T-cell (primary cell): ENCODE measurements at places on chromosomes 13 and 19.

GRCh38 chr19:43667876-43668405, 2.0 kb downstream of the PLAUR start:
- no peak for DNase-seq

DNA sequence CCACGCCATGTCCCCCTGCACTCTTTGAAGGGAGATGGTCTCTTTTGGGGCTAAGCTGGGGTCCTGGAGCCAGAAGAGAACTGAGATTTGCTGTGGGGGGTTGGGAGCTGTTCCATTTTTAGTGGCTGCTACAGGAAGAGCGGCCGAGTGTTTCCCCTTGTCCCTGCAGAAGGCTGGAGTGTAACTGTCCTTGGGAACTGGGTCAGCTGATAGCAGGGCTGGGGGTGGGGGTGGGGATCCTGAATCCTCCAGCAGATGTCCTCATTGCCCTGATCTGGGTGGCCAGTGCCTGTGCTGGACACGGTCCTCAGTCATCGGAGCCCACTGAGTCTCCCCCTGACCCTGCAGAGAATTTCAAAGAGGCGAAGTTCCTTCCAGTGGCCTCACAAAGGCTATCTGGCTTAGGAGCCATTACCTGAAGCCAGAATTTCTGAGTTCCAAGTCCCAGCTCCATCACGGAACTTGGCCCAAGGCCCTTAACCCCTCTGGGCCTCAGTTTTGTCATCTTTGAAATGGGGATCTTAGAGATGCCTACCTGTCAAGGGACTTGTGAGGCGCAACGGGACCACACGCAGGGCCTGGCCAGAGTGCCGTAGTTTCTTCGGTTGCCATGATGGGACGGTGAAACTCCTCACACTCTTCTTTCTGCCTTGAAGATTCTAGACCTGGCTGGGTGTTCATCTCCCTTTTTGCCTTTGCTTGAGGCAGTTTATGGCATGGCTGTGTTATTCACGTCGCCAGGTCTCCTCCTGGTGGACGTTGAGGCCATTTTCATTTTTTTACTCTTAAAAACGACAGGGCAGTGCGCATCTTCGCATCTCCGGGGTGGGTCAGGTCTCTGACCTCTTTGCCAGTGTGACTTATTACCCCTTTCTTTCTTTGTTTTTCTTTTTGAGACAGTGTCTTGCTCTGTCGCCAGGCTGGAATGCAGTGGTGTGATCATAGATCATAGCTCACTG, 51.9 kb downstream of the DNM2 start:
- DNase-seq, result peak; percentile 17

GRCh38 chr13:35839806-35840205, 291.4 kb downstream of the DCLK1 start:
- no peak for DNase-seq

DNA sequence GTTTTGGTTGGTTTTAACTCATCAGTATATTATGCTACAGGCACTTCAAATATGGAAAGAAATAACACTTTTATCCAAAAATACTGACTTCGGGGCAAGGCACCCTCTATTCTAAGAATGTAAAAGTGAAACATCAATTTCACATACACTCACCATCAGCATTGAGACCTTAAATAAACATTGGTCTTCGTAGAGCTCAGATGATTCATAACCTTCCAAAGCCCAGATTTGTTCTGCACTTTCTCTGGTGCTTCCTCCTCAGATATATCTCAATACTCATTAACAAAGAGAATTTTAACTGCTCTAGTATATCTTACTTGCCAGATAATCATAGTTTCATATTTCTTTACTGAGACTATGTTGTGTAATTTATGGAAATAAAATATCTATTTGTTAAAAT, 794.3 kb downstream of the LIG4 start:
- DNase-seq, result no peak

DNA sequence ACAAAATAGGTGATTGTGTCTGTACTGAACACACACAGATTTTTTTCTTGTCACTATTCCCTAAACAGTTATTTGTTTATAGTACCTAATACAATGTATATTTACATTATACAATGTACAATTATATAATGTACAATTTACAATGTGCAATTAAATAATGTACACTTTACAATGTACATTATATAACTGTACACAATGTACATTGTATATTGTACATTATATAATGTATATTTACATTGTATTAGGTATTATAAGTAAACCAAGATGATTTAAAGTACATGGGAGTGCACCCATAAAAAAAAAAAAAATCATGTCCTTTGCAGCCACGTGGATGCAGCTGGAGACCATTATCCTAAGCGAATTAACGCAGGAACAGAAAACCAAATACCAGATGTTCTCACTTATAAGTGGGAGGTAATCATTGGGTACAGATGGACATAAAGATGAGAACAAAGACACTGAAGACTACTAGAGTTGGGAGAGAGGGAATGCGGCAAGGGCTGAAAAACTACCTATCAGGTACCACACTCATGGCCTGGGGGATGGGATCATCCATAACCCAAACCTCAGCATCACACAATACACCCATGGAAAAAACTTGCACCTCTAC, 68.1 kb downstream of the ABCC4 start:
- no peak for DNase-seq

DNA sequence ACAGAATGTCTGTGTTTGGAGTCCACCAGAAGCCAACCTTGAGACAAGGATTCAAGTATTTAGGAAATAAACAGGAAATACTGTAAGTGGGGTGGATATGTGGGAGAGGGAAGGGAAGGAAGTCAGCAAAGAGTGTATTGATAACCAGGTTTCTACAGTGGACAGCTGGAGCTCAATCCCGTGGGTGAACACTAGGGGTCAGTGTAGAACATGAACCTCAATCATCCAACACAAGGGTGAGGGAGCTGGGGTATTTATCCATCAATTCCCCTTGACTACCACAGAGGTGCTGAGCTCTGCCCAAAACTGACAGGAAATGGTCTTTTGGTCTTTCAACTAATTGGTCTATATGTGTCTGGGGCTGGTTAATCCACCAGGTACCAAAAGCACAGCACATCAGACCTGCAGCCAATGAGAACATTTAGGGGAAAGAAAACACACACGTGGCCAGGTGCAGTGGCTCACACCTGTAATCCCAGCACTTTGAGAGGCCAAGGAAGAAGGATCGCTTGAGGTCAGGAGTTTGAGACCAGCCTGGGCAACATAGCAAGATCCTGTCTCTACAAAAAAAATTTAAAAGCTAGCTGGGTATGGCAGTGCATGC, 5.6 kb upstream of the SYDE1 start:
- DNase-seq, result peak; percentile 48

GRCh38 chr13:53250272-53250875, 221.8 kb downstream of the OLFM4 start:
- no peak for DNase-seq

DNA sequence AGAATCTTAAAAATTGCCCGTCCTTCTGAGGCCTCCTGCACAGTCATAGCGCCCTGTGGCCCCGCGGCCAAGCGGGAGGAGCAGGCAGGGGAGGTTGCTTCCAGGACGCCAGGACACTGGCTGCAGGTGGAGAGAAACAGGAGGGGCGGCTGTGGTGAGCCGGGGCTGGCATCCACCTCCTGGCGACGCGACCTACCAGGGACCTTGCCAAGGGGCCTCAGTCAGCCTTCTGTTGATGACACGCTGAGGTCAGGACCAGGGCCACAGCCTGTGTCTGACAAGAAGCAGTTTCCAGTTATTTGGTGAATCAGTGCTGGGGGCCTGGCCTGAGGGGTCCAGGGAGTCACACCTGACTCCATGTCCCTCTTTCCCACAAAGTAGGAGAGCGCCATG, 13.3 kb upstream of the MKNK2 start:
- DNase-seq, result no peak

DNA sequence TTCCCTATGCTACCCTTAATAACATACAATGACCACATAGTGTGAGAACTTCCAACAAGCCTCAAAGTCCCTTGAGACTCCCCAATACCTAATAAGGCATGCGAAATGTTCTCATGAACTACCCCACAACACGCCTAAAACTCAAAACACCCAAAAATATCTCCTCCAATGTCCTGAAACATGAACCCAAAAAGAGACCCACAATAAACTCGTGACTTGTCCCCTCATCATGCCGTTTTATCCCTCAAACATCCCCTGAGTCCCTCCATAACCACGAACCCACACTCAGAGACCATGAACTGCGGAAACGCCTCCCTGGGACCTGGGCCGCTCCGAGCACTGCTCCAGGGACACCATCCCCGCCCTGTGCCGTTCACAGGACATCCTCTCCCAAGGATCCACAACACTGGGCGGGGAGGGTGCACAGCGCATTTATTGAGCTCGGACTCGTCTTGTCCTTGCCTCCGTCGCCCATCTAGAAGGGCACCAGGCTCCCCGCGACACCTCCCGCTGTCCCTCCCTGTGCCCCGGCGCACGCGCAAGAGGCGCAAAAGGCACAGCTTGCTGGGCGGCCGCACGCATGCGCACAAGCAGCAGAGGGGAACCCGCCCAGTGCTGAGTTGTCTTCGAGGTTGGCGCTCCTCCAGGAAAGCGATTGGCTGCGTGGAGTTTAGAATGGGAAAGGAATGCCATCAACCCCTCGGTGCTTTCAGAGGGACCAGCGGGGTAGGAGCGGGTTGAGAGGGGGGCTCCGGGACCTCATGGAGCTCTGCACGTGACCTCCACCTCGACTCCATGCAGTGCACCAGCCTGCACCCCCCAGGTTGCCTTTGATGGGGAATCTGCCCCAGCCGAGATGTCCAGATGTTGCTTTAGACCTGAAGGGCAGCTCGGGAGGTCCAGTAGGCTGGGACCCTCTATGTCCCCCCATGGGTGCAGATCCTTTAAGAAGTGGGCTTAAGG, 8.8 kb downstream of the FXYD3 start:
- peak; percentile 62 for DNase-seq

DNA sequence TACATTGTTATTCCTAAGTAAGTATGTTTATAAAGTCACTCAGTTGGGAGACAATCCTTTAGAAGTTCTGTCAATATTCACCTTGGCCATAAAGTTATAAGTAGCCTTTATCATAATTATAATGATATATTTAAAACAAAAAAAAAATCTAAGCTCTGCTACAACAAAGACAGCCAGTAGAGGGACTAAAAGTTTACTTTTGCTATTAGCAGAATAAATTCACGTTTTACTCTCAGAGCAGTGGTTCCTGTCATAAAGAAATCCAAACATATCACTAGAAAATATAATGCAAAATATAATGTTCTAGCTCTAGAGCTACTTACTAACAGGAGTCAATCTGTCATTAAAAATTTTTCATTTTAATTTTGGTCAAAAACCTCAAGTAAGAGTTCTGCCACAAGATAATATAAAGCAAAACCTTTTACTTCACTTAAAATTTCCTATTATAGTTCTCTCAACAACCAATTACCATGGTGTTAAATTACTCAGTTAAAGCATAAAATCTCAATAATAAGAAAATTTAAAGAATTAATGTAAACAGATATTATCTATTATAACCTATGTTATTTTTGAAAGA, 17.7 kb downstream of the INTS6 start:
- no peak for DNase-seq

- DNase-seq, result no peak
Measured at GRCh38 chr19:2302319-2303210, 5.4 kb downstream of the LINGO3 start.

DNA sequence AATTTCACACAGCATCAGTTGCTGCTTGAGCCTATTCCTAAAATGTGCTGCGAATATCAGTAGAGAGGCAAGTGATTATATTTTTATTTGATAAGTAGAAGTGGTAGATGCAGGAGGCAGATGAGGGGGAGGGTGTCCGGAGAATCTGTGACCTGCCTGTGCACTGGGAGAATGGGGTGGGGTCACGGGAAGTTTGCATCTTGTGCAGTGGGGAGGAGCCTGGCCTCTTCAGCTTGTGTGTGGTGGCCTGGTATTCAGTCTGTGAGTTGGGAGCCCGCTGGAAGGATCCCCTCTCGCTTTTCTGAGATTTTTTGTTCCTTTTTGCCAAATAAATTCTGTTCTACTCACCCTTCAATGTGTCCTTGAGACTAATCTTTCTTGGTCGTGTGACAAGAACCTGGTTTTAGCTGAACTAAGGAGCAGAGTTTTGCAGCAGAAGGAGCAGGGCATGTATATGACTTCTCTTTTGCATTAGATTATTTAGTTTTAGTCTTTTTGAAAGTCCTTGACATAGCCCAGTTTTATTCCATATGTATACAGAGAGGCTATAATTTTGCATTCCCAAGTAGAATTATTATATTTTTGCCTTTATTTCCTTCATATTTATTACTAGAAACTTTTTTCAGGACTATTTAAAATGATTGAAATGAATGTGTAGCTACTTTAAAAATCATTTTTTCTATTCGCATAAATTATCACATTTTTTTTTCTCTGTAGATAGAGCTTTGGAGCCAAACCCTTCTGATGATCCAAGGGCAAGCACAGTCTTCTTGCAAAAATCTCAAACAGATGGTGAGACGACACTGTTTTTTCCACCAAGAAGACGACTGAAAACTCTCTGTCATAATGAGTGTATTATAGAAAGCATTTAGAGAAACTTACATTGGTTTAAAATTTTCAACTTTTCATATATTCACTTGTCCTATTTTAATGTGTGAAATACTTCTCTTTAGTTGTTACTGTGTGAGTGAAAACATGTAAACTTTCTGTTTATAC, 1257.2 kb downstream of the UQCRFS1 start:
- no peak for DNase-seq

DNA sequence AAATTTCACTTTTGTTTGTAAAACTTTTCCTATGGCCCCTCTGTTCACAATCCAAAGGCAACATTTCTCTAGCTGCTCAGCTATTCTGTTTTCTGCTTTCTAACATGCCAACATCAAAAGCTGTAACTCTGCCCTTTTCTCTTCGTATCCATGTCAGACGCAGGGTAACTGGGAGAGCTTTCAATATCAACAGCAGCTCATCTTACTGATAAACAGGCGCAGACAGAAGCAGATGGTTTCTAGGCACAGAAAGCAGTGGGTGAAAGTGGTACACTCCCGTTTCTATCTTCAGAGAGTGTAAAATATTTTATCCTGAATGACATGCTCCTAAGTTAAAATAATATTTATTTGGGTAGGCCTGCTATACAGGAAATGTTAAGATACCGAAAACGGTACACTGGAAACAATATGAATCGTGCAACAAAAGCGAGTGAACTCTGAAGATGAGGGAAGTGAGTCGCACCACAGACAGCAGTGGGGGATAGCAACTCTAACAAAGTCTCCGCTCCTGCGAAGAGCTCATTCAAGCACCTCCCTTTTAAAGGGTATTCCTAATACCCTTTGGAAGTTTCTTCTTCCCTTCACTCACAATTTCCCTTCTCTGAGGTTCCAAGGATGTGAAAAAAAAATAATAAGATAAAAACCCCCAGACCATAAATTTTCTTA, 798.3 kb downstream of the GPC5 start:
- no peak for DNase-seq

DNA sequence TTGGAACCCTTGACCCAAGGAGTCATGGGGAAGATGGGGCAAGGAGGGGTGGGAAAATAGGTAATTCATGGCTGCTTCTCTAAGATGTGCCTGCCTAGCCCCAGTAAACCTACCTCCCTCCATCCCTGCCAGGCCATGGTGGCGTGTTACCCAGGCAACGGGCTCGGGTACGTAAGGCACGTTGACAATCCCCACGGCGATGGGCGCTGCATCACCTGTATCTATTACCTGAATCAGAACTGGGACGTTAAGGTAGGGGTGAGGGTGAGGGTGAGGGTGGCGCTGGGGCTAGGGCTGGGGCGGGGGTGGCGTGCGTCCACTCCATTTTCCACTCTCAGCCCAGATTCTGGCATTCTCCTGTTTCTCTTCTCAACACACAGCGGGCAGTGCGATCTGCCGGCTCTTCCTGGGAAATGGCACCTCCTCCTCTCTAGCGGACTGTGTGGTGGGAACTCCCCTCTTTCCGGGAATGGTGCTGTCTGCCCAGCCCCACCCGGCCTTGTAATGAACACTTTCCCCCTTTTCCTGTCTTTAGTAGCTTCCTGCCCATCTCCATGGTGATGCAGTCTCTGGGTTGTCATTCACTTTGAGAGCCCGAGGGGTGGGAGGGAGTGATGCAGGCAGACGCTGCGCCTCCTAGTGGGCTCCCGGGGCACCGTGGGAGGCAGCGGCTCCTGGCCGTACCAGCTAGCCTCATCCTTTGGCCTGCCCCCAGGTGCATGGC, 7.6 kb downstream of the EGLN2 start:
- DNase-seq, result peak; percentile 72
